ENCODE measurements at places on chromosomes 4 and X.

DNA sequence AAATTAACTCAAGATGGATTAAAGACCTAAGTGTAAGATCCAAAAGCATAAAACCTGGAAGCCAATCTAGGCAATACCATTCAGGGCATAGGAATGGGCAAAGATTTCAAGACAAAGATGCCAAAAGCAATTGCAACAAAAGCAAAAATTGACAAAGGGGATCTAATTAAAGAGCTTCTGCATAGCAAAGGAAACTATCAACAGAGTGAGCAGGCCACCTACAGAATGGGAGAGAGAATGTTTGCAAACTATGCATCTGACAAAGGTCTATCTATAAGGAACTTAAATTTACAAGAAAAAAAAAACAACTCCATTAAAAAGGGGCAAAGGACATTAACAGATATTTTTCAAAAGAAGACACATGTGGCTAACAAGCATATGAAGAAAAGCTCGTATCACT is 171.9 kb downstream of the RAB28 start:
- DNase-seq = no peak

GRCh38 chr4:56783986-56784385 is 37.5 kb downstream of the SPINK2 start:
- DNase-seq = no peak

DNA sequence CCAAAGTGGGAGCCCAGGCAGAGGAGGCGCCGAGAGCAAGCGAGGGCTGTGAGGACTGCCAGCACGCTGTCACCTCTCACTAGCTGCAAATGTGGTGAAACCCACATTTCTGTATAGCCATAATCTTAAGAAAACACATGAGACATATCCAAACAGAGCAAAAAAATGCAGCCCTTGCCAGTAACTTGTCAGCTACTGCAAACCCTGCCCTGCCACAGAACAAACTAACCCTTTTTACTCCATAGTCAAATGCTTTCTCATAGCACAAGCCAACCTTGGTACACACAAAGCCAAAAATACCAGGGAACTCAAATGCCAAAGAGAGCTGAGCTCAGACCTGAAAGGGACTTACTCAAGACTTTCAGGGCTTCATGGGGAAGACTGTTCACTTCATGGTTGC is 14.9 kb upstream of the NXF3 start:
- no peak for DNase-seq

DNA sequence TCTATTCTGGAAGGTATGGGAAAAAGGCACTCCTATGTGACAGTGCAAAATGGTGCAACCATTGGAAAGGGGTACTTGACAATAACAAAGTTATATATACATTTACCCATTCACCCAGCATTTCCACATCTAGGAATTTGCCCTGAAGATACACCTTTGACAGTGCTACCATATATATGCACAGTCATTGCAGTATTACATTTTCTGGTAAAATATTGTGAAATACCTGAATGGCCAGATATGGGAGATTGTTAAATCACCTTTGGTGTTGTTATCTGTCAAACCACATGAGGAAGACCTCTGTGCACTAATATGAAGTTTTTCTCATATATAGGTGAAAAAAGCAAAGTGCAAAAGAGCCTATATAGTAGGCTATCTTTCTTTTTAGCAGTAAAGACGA is 53.5 kb downstream of the SMAD1 start:
- DNase-seq = no peak

GRCh38 chr4:154616731-154617130 is 4.3 kb upstream of the FGG start:
- DNase-seq = no peak

GRCh38 chrX:120561634-120562568 is 1.1 kb upstream of the CUL4B start:
- DNase-seq = no peak

GRCh38 chr4:158811704-158812103 is 42.9 kb downstream of the FNIP2 start:
- DNase-seq = no peak

- no peak for DNase-seq
These were observed 135.8 kb downstream of the IL15 start for GRCh38 chr4:141771889-141772830.

- no peak for DNase-seq
These were observed 694.3 kb downstream of the GRXCR1 start for GRCh38 chr4:43586813-43587212.

DNA sequence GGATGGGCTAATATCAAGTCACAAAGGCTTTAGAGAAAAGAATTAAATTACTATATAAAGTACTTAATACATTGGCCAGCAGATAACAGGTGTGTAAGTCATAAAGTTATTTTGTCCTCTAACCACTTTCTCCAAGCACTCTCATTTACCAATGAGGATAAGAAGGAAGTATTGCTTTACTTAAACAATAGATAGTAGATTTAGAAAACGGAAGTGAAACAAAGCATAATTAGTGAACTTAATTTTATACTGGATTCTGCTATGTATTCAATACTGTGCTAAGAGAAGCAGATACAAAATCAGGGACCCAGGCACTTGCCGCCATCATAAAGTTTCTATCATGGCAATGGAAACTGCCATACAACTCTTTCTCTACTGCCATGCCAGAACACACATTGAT is 24.0 kb downstream of the AFM start:
- no peak for DNase-seq

GRCh38 chrX:108442901-108443464 is 3.3 kb downstream of the COL4A5 start:
- DNase-seq = no peak

DNA sequence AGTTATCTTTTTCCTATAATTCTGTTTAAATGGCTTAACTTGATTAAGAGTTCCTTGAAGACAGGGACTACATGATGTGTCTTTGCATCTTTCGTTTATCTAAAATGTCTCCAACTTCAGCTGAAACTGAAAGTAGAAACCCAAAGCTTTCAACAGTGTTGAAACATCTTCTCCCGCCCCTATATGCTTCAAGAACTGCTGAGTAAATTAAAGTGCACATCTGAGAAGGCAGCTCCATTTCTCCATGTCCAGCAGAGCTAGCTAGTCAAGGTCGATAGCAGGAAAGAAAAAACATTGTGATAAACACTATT is 185.7 kb upstream of the TBL1X start:
- DNase-seq = no peak

- DNase-seq = peak; percentile 22
These were observed 34.7 kb downstream of the VSIG4 start for GRCh38 chrX:66004928-66005829.

DNA sequence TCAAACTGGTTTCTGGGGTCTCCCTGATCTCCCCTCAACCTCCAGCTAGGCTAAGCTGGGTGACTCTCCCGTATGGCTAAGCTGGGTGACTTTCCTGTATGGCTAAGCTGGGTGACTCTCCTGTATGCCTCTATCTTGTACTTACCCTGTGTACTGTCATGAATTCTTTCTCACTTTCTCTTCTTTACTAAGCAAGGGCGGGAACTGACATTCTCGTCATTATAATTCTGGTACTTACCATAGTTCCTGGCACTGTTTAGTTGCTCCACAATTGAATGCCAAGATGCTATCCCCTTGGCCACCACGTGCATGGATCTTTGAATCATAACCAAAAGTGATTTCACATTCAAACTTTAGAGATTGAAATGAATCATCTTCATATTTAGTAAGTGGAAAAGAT is 8.8 kb downstream of the INTU start:
- no peak for DNase-seq

GRCh38 chr4:156972379-156973015 is 898 bp upstream of the PDGFC start:
- no peak for DNase-seq

GRCh38 chrX:132843363-132843762 is 115.1 kb downstream of the HS6ST2 start:
- no peak for DNase-seq

Measured in CD4-positive, alpha-beta T cell treated with Interleukin-6 at 100 ng/mL for 8 hours (primary cell).